ENCODE measurements at places on chromosomes 4 and X.

DNA sequence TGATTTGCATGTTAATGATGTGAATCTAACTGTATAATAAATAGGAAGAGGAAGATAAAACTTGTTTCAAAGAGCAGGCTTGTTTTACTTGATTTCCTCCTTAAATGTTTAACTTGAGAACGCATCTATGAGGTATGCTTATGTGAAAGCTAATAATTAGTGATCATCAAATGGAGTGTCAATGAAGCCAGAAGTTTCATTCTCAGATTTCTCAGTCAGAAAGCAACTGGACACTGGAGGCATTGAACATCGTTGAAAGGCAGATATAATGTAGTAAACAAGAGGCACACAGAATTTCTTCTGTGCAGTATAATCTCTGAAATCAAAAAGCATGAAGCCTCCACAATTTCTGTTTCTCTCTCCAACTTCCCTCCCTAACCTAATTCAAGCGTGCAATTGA, 672.9 kb downstream of the ADGRL3 start:
- DNase-seq, result no peak

GRCh38 chrX:103831803-103832544, at the start of gene RAB9B:
RAB9B (minus strand) TSS chrX:103832257; CDS start chrX:103825784, 6,473 bp downstream.
- DNase-seq, result peak; percentile 27

DNA sequence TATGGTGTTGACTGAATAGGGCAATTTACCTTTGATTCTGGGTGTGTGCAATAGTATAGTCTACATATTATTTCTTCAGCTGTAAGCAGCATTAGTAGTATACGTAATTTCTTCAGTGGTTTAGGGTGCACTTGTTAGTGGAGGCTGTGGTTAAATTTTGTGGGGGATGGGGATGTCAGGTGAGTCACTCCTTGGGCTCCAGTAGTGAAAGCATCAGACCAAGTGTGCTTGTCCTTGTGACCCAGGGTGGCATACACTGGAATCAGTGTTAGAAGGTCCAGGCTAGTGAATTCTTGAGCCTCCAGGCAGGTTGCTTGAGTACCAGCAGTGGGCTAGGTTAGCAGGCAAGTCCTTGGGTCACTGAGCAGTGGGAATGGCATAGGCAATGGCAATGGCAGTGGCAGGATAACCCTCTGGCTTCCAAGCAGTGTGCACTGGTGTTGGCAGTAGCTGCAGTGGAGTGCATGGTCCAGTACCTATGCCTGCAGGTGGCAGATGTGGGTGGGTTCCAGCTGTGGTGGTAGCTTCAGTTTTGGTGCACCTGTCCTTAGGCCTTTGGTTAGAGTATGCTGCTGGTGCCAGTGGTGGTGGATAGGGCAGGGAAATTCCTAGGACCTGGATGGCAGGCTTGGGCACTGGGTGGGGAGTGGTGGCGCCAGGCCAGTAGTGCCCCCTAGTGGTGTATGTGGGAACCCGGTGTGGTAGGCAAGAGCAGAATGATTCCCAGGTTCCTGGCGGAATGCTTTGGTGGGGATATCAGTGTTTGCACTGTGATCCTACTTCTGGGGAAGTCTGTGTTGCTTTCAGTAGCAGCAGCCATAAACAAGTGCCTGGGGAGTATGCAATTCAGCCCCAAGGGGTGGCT, 531.0 kb downstream of the SMARCA1 start:
- DNase-seq, result no peak

DNA sequence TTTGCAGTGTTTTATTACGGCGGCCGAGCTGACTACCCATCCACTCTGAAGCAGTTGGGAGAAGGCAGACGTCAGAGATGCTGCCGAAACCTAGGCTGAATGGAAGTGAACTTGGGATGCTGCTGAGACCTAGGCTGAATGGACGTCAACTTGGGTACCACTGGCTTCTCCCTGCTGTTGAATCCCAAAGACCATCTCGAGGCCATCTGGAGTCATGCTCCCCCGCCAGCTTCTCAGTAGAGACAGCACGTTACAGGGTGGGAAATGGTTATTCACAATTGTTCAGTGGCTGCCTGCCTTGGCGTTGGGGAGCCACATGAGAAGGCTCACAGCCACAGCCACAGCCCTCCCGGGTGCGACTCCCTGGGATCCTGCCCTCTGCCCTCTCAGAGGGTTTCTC, 40.9 kb downstream of the P2RY8 start:
- no peak for DNase-seq

- no peak for DNase-seq
Measured at GRCh38 chr4:165294907-165295306, 32.6 kb upstream of the MSMO1 start.

GRCh38 chr4:16083241-16084191, at the start of gene PROM1:
PROM1 (minus strand) TSS chr4:16084023; CDS start chr4:16075906, 8,117 bp downstream.
- DNase-seq, result no peak

GRCh38 chr4:148124512-148124911, 317.7 kb downstream of the NR3C2 start:
- DNase-seq, result no peak

- DNase-seq, result no peak
Measured at GRCh38 chr4:157220371-157220881, at the start of gene GRIA2. GRIA2 (plus strand) TSS chr4:157220728; CDS start chr4:157221043, 315 bp downstream.

DNA sequence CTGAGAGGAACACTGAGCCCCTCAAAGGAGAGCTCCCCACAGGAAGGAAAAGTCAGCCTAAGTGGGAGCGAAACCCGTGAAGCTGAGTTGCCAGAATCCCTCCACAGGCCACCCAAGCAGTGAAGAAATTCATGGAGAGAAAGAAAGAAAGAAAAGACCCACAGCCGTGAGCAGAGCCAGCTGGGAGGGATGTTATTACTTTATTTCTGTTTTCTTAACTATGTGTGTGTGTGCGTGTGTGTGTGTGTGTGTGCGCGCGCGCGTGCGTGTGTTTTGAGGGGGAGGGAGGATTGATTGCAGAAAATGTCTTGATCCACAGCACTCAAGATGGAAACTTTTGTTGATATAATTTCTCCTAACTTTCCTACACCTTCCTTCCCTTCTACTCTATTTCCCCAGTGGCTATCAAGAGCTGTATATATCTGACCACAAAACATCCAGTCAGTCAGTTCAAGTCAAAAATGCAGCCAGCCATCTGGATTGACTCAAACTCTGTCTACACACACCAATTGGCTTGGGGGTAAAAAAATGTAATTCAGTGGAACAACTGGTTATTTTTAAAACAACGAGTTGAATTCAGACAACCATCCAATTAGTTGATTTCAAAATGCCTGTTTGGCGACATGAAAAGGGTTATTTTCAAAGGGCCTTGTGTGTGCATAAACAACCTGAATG, 13.8 kb upstream of the GPC3 start:
- DNase-seq, result no peak

DNA sequence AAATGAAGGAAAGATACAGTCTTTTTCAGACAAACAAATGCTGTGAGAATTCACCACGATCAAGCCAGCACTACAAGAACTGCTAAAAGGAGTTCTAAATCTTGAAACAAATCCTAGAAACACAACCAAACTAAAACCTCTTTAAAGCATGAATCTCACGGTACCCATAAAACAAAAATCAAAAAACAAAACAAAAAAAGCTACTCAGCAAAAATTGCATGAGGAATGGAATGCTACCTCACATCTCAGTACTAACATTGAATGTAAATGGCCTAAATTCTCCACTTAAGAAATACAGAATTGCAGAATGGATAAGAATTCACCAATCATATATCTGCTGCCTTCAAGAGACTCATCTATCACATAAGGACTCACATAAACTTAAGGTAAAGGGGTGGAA, 300.1 kb downstream of the NAF1 start:
- no peak for DNase-seq

GRCh38 chr4:15010038-15010585, 7.8 kb downstream of the CPEB2 start:
- DNase-seq, result no peak

DNA sequence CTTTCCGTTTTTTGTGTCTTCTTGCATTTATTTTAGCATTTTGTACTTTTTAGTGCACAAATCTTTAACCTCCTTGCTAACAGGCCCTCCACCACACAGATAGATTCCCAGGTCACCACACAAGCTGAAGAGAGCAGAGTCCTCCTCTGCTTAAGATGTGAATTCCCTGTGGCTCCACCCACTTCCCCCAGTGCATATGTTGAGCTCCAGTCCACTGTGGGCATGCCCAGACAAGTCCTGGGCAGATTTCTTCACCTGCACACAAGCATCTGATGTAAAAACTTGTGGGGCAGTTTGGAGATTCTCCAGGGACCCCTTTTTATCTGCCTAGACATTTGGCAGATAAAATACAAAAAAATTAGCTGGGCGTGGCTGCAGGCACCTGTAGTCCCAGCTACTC, 19.8 kb upstream of the PASD1 start:
- DNase-seq, result no peak

DNA sequence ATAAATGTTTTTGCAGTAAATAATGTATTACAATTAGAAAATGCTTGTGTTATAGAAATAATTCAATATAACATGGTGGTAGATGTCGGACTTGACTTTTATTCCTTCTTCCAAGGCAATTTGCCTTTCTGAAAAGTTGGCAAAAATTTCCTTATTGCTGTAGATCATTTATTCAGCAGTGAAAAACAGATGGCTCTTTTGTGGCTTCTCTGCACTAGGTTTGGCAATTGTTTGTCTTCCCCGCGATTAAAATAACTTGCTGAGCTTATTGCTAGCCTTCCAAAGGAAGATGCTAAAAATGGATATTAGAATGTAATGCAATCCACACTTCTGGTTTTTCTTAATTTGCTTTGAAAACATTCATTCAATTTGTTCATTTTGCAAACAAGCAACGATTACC, 1977.9 kb upstream of the ADGRL3 start:
- DNase-seq, result no peak

DNA sequence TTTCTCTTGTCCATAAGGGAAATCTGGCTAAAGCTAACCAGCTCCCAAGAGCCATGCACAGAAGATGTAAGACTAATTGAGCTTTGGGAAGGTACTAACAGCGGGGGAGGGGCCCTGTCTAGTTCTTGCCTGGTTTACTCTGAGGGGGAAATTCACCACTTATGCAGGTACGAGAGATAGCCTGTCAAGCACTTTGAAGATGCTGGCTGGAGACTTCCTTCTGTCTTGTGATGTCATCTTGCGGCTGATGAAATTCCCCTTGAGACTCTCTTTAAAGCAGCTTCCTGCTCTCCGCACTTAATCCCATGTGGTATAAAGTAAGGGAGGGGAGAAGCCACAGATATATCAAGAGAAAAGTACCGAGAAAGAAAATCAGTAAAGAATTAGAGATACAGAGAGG, 345.3 kb downstream of the MAPK10 start:
- DNase-seq, result no peak
